ENCODE measurements at places on chromosomes 11 and 22.
A peak's percentile ranks its signal among the peaks of the same experiment; 100 is the strongest.

- DNase-seq = peak; percentile 43
Observed at GRCh38 chr11:57480409-57481137, 20.2 kb downstream of the RTN4RL2 start.

GRCh38 chr11:74492084-74492483 is 1.4 kb downstream of the LIPT2 start:
- DNase-seq = no peak

GRCh38 chr11:45530111-45530510 is 135.3 kb downstream of the CHST1 start:
- no peak for DNase-seq

GRCh38 chr22:20091690-20092476 is 11.8 kb downstream of the DGCR8 start:
- no peak for DNase-seq

GRCh38 chr22:32911503-32911902 is 110.0 kb downstream of the TIMP3 start:
- DNase-seq = no peak

- peak; percentile 25 for DNase-seq
Observed at GRCh38 chr11:18785411-18785810, 6.2 kb downstream of the PTPN5 start.

DNA sequence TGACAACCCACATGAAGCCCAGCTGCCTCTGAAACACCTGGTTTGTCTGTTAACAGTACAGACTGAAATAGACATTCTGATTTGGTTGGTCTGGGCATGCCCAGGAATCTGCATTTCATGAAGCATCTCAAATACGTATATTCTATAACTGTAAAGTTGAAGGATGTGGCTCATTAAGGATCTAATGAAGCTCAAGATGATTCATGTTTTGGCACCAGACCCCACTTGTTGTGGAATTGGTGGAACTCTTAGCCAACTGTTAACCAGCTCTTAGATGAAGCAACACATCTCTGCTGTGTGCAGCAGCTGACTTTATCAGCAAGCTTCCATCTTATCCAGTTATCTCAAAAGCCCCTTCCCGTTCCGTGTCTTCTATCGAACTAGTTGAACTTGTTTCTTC is 232.2 kb downstream of the INSC start:
- DNase-seq = no peak

DNA sequence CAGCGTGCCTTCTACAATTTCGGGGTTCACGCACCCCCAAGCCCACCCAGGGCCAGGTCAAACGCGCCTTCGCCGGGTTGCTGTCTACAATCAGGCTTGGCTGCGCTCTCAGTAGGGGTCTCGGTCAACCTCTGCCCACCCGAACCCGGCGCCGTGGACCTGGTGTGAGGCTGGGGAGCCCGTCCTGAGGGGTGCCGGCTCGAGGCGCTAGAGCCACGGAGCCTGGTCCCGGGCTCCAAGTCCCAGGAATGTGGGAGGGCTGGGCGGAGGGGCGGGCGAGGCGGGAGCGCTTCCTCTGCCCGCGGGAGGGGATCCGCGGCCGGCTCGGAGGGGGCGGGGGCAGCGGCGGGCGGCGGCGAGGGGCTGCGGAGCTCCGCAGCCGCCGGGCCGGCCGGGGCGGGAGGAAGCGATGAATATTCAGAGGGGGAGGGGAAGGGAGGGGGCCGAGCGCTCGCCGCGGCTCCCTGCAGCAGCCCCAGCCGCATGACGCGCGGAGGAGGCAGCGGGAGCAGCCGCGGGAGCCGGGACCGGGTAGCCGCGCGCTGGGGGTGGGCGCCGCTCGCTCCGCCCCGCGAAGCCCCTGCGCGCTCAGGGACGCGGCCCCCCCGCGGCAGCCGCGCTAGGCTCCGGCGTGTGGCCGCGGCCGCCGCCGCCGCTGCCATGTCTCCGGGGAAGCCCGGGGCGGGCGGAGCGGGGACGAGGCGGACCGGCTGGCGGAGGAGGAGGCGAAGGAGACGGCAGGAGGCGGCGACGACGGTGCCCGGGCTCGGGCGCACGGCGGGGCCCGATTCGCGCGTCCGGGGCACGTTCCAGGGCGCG is at the start of gene PTPRJ:
Gene PTPRJ (plus strand): TSS at position 472 of the 819 bp plus-strand sequence. CDS start 354 bp downstream, outside the sequence.
- peak; percentile 55 for DNase-seq

DNA sequence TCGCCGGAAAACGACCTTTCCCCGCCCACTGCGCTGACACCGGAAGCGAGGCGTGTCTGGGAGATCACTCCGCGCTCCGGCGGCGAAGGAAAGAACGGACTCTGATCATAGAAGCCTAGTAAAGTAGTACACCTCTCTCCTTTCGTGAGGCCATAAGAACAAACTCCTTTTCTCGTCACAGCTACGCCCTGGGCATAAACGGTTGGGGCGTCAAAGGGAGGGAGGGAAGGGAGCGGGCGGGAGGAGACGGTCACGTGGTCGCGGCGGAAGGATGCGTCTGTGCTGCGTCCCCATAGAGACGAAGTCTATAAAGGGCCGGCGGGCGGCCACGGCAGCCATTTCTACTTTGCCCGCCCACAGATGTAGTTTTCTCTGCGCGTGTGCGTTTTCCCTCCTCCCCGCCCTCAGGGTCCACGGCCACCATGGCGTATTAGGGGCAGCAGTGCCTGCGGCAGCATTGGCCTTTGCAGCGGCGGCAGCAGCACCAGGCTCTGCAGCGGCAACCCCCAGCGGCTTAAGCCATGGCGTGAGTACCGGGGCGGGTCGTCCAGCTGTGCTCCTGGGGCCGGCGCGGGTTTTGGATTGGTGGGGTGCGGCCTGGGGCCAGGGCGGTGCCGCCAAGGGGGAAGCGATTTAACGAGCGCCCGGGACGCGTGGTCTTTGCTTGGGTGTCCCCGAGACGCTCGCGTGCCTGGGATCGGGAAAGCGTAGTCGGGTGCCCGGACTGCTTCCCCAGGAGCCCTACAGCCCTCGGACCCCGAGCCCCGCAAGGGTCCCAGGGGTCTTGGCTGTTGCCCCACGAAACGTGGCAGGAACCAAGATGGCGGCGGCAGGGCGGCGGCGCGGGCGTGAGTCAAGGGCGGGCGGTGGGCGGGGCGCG is at the start of gene ATF4:
Gene ATF4 (plus strand): TSS at position 337 of the 880 bp plus-strand sequence. CDS start 884 bp downstream, outside the sequence.
- DNase-seq = peak; percentile 99

GRCh38 chr11:120666121-120666639 is 154.6 kb downstream of the GRIK4 start:
- no peak for DNase-seq

DNA sequence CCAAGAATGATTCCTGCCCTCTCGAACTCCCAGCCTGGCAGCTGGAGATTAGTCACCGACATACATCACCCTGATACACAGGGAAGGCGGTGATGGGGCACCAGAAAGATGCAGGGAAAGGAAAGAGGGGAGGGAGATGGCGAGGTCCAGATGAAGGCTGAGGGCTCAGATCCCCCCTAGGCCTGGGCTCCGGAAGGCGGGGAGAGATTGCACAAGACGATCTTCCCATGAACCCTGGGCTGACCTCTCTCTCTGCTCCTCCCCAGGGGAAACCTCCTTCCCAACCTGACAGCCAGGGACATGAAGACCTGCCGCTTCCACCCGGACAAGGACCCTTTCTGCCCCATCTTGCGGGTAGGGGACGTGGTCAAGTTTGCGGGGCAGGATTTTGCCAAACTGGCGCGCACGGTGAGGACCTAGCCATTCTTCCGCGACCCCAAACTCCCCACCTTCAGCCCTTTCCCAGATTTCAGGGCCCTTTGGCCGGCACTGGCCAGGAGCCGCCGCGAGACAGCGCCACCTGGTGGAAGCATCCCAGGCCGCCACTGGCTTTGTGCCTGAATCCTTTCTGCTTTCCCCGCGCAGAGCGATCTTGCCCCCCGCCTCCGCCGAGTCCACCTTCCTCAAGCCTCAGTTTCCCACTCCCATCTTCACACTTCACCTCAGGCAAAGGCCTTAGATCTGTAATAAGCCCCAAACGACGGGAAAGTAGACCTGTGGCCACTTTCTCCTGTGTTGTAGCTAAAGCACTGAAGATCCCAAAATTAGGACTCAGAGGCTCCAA is 11.5 kb downstream of the P2RX3 start:
- peak; percentile 70 for DNase-seq

DNA sequence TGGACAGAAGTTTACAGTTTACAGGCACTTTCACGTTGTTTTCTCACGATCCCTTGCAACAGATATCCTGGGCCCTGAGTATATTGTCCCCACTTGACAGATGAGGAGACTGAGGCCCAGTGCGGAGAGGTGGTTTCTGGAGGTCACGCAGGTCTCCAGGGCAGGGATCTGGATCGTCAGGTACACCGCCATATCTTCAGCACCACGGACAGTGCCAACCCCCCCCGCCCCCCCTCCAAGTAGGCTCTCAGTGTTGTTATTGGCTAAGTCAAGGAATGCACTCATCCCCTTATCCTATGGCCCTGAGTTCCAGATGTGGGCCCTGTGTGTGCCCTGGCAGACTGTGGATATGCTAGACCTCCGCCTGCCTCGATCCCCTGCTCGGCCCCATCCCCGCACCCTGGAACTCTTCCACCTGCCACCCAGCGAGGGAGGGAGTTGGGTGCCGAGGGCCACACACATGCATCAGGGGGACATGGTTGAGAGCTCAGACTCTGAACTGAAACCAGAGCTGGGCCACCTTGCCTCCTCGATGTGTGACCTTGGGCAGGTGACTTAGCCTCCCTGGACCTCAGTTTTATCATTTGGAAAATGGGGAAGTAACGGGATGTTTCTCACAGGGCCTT is 37.5 kb downstream of the MPPED1 start:
- DNase-seq = no peak

- no peak for DNase-seq
Observed at GRCh38 chr11:28874706-28875105, 766.5 kb downstream of the METTL15 start.

DNA sequence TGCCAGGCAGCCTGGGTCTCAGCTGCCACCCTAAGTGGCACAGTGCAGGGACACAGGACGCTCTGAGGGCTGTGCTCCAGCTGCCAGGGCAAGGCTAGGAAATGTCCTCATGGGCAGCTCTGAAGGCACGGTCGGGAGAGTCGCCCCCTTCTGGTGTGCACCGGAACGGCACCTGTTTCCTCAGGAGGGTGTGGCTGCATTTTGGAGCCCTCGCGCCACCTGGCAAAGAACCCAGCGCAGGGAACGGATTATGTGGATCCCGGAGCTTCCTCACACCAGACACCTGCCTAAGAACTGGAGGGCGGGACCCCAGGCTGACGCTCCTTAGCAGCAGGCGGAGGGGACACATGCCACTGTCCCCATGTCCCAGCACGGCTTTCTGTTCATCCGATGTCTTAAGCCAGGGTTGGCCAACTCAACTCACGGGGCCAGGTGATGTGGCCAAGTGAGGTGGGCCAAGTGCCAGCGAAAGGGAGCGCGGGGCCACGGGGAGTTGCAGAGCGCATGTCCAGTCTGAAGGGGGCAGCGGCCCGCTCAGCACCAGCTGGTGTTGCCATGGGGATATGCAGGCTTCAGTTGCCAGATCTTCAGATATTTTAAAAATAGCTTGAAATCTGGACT is 5.1 kb upstream of the SLC22A8 start:
- DNase-seq = no peak

DNA sequence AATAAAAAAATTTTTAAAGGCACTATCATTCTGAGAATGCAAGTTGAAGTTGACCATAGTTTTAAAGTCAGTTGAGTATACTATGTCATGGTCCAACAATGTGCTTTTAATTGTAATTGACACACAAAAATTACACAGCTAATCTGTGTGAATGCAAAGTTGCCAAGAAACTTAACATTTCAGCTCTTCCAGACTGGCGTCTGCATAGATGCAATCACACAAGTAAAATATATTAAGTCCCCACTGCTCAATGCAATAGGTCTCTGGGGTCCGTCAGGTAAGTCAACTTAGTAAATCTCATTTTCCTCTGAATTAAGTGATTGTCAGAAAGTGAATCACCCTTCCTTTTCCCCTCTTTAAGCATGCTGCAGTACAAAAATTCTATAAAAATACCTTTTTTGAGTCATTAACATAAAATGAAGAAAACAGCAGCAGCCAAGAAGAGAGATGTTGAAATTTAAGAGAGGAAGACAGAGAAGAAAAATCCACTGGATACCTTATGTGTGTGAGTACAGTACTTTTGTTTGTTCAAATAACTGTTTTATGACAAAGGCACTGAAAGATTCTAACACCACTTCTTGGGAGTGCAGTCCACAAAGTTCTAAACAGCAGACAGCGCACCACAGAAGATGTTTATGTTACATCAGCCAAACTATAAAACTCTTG is 5.1 kb downstream of the FZD4 start:
- peak; percentile 54 for DNase-seq

GRCh38 chr11:47617417-47617809 is 23.2 kb upstream of the C1QTNF4 start:
- DNase-seq = peak; percentile 80

- no peak for DNase-seq
Observed at GRCh38 chr11:120031156-120031555, 106.8 kb downstream of the TRIM29 start.

- peak; percentile 51 for DNase-seq
Observed at GRCh38 chr11:11821899-11822298, 19.9 kb upstream of the USP47 start.

DNA sequence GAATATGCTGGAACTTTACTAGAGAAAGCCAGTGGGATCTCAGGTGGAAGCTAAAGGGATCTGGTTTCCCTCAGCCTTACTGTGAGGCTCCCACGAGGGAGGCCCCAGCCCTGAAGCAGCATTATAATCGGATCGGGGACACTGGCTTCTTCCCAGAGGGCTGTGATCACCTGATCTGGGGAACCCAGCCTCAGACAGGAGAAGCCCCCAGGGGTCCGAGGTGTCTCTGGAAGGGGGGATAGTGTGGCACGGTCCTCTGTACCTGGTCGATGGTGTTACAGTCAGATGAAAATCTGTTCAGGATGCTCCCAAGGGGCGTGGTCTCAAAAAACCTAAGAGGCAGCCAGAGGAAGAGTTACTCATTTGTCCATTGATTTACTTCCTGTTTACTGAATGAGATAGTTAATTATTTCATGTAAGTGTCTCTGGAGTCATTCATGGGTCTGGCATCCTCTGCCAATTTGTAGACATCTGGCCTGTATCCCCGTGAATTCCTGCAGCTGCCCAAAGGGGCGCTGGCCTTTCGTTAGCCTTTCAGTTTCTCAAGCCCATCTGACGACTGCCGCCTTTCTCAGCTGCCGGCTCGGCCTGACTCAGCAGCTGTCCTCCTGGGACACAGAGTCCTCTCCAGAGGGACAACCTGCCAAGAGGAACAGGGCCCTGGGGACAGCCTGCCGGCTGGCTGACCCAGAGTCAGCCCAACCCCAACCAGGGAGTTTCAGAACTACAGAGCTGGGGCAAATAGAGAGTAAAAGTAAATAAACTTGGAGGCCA is 17.0 kb upstream of the KCNJ11 start:
- peak; percentile 42 for DNase-seq

- no peak for DNase-seq
Observed at GRCh38 chr11:119486016-119486415, 63.0 kb upstream of the THY1 start.

- peak; percentile 20 for DNase-seq
Observed at GRCh38 chr11:129611661-129612446, 203.8 kb upstream of the TMEM45B start.
